ENCODE measurements at places on chromosomes 7 and 10. TPM values are rescaled to one million over a fixed set of nuclear protein-coding genes. Genes with fewer than 3 reads are reported as not detected.
A peak's percentile ranks its signal among the peaks of the same experiment; 100 is the strongest.

The SUN3 gene
- not detected for total RNA-seq

- no peak overlapping the region for H3K4me3 ChIP-seq
- no peak overlapping the region for H3K27ac ChIP-seq
- no peak for DNase-seq
- H3K27me3 ChIP-seq: no peaks in the 10 kb centered on the region
- no peaks in the 10 kb centered on the region for H3K4me1 ChIP-seq
Measured at GRCh38 chr7:12102527-12102926, 108.6 kb upstream of the TMEM106B start.

GRCh38 chr10:88088441-88089340 lies 225.3 kb downstream of the PTEN start:
- H3K4me3 ChIP-seq: no peak overlapping the region
- no peaks in the 10 kb centered on the region for H3K36me3 ChIP-seq
- no peaks in the 10 kb centered on the region for H3K4me1 ChIP-seq

The CUZD1 gene
- 1.0 TPM for total RNA-seq

DNA sequence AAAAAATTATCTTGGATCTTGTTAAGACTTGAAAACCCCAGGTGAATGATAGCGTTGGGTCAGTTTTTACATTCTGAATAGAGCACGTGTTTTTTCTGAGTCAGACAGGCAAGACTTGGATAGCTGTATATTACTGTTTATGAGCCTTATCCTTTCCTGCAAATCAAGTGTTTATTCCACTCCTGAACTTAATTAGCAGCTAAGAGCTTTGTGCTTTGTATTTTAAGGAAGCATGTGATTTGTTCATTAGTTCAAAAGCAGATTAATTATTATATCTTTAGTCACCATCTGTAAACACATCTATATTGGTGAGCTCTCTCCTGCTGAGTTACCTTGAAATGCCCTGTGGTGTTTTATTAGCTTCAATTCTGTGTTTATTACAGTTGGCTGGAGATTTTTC lies 98.6 kb upstream of the PRPS1L1 start:
- DNase-seq: no peak
- H3K27me3 ChIP-seq: no peaks in the 10 kb centered on the region
- H3K4me1 ChIP-seq: peaks cover 2% of the 10 kb centered on the region
- H3K27ac ChIP-seq: no peak overlapping the region
- no peaks in the 10 kb centered on the region for H3K36me3 ChIP-seq
- H3K4me3 ChIP-seq: no peak overlapping the region

DNA sequence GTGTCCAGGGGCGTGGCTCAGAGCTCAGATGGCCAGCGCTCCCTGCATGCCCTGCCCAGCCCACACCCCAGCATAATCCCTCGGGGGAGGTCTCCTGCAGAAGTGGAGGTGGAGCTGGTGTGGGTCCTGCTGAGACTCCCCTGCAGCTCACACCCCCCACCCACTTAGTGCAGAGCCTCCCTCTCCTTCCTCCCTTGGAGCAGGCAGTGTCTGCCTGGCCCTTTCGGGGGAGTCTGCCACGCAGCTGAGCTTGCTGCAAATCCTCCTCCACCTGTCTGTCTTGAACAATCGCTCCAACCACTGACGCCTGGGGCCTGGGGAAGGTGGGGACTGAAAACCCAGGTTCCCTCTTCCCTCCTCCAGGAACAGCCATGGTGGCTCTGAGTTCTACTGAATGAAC lies 219.7 kb upstream of the PPP2R2D start:
- no peaks in the 10 kb centered on the region for H3K36me3 ChIP-seq
- DNase-seq: no peak
- H3K4me3 ChIP-seq: no peak overlapping the region
- H3K27ac ChIP-seq: no peak overlapping the region
- no peaks in the 10 kb centered on the region for H3K4me1 ChIP-seq

GRCh38 chr7:101998029-101998905 lies 180.8 kb downstream of the CUX1 start:
- no peak for DNase-seq
- no peak overlapping the region for H3K4me3 ChIP-seq
- no peak overlapping the region for H3K27ac ChIP-seq
- H3K27me3 ChIP-seq: no peaks in the 10 kb centered on the region
- peaks cover 31% of the 10 kb centered on the region for H3K4me1 ChIP-seq

DNA sequence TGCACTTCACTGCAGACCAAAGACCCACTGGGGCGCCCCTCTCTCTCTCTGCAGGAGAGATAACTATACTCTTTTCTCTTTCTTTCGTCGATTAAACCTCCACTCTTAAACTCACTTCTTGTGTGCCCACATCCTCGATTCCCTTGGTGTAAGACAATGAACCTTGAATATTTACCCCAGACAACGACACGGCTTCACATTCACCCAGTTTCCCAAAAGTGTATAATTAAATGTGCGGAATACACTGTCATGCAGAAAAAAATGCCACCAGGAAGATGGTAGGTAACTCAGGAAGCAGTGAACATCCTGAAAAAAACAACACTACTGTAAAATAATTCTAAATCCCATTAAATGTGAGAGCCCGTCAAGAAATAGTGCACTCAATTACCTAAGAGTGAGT lies 882.2 kb downstream of the TYW1 start:
- DNase-seq: no peak
- peaks cover 3% of the 10 kb centered on the region for H3K27me3 ChIP-seq
- no peak overlapping the region for H3K4me3 ChIP-seq

The PRPS1L1 gene
- not detected for total RNA-seq

DNA sequence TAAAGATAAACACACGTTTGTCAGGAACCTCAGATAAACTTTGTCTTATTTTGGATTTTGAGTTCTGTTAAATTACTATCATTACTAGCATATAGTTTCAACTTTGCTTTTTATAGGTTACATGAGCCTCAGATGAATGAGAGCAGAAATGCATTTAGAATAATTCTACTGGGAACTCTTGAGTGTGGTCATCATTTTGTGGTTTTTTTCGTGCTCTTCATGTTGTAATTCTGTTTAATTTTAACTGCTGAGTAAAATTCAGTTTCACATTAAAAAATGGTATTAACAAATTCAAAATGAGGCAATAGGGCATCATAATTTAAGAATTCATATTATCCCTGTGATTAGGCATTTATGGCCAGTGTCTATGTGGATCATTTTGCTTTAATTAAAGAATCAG lies 72.9 kb downstream of the GNAI1 start:
- DNase-seq: no peak
- no peak overlapping the region for H3K4me3 ChIP-seq
- H3K36me3 ChIP-seq: peaks cover 2% of the 10 kb centered on the region
- H3K4me1 ChIP-seq: no peaks in the 10 kb centered on the region
- no peaks in the 10 kb centered on the region for H3K27me3 ChIP-seq

DNA sequence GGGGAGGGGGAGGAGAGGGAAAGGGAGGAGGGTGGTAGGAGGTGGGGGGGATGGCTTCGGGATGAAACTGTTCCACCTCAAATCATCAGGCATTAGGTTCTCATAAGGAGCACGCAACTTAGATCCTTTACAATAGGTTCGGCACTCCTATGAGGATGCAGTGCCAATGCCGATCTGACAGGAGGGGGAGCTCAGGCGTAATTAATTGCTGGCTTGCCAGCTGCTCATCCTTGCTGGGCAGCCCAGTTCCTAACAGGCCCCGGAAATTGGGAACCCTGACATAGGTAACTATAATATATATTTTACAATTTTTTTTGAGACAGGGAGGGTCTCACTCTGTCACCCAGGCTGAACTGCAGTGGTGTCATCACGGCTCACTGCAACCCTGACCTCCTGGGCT lies 118.8 kb upstream of the SFMBT2 start:
- DNase-seq: peak; percentile 61
- no peak overlapping the region for H3K4me3 ChIP-seq
- H3K27me3 ChIP-seq: peaks cover 6% of the 10 kb centered on the region
- no peak overlapping the region for H3K27ac ChIP-seq
- no peaks in the 10 kb centered on the region for H3K36me3 ChIP-seq

DNA sequence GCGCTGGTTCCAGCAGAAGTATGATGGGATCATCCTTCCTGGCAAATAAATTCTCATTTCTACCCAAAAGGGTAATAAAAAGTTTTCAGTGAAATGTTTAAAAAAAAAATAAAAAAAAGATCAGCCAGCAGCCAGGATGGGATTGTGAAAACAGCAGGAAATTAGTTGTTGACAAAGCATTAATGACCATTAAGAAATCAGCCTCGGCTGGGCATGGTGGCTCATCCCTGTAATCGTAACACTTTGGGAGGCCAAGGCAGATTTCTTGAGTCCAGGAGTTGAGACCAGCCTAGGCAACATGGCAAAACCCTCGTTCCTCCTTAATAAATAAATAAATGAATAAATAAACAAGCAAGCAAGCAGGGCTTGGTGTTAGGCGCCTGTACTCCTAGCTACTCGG lies 82.6 kb downstream of the PTEN start:
- no peaks in the 10 kb centered on the region for H3K27me3 ChIP-seq
- H3K4me1 ChIP-seq: no peaks in the 10 kb centered on the region
- peaks cover 7% of the 10 kb centered on the region for H3K36me3 ChIP-seq
- no peak overlapping the region for H3K4me3 ChIP-seq

The SYT15 gene
- total RNA-seq: 1.1 TPM

The PLAU gene
- 21.4 TPM for total RNA-seq

GRCh38 chr10:15068802-15069201 lies 19.8 kb downstream of the ACBD7 start:
- DNase-seq: peak; percentile 68
- no peak overlapping the region for H3K4me3 ChIP-seq
- no peaks in the 10 kb centered on the region for H3K36me3 ChIP-seq
- H3K27me3 ChIP-seq: no peaks in the 10 kb centered on the region

DNA sequence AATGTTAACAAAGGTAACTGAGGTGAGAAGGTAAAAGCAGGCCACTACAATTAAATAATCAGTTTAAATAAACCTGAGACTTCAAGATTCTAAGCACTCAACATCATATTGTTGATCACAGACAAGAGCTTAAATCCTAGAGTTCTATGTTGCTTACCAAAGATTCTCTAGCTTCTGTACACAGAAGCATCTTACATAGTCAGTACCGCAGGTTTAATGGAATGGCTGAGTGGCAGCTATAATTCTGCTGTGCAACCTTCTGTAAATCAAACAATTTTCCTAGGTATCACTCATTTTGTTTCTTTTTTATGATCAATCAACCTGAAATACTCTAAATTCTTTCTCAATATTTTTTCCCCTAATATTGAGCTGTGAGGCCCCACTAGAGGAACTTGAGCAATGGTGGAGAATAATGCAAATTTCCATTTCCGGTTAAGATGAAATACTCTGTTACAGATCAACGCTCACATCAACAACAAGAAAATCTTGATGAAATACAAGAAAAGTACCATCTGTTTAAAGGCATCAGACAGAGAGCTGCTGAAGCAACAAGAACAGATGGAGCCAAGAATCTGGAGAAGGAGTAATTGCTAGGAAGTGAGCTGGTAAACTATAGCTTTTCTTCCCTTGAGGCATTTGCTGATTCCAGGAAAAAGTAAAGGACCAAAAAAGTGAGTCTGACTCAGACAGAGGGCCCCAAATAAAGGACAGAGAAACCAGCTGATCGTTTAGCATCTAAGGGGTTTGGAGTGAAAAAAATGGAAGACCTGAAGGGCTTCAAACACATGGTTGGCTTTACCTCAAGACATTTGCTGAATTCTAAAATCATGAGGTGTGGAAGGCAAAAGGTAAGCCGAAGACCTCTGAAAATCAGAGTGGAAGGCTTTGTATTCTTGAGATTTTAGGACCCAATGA lies 22.6 kb downstream of the PNPLA8 start:
- H3K27ac ChIP-seq: no peak overlapping the region
- peaks cover 2% of the 10 kb centered on the region for H3K4me1 ChIP-seq
- peak; percentile 30 for DNase-seq
- H3K27me3 ChIP-seq: no peaks in the 10 kb centered on the region
- peaks cover 8% of the 10 kb centered on the region for H3K36me3 ChIP-seq

DNA sequence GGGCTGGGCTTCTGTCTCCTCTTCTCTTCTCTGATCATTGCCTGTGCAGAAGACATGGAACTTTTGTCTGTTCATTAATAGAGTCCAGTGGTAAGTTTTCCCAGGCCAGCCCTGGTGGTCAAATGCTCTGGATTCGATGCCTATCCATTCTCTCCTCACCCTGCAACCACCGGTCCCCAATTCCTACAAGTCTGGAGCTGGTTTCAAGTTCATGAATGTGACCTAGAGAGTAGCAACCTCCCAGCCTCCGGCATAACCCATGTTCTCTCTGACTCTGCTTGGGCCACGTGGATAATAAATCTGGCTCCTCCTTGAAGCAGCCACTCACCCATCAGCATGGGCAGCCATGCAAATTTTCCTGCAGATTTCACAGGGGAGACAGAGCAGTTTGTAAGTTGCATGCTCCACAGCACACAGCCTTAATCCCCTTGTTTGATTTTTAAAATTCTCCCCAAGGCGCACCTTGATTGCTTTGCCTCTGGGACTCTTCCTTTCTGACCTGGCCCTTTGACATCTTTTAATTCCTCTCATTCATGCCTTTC lies 37.3 kb upstream of the PDZD8 start:
- no peak overlapping the region for H3K27ac ChIP-seq
- H3K4me1 ChIP-seq: no peaks in the 10 kb centered on the region
- no peak for DNase-seq
- H3K4me3 ChIP-seq: no peak overlapping the region

The CHAT gene
- not detected for total RNA-seq

GRCh38 chr10:98308669-98309365 lies 40.8 kb upstream of the LOXL4 start:
- H3K27me3 ChIP-seq: peaks cover 16% of the 10 kb centered on the region
- no peak overlapping the region for H3K27ac ChIP-seq
- peaks cover 9% of the 10 kb centered on the region for H3K4me1 ChIP-seq
- DNase-seq: no peak
- no peaks in the 10 kb centered on the region for H3K36me3 ChIP-seq
- H3K4me3 ChIP-seq: peak overlapping the region; percentile 4

DNA sequence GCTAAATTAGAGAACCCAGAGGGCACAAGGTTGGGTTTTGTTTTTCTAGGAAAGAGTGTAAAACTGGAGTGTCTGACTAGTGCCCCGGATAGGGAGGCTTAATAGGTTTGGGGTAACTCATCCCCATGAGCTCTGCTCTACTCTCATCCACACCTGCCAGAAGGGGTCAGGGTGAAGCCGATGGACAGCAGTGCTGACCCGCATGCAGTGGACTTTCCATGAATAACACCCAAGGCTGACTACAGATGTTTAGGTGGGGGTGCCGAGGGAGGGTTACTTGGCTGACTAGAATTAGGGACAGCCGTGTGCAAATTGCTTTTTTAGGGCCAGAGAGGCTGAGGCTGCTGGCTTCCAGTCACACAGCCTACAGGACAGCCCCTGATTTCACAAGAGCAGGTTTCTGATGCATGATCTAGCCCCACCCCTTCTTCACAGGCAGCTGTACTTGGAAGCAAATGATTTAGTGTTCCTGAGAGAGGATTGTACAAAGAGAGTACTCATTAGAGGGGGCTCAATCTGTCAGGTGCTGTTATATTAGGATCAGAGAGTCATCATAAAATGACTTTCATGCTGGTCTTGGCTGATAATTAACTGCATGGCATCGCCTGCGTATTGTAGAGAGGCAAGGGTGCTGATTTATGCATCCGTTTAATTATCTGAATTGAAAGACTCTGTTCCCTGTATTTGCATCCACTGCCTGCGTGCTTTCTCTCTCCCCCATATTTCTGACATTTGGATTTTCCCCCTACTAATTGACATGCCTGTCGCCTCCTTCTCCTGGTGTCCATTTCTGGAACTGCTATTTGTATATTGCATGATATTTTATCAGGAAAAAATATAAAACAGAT lies 9.5 kb downstream of the INHBA start:
- H3K4me1 ChIP-seq: peaks cover 11% of the 10 kb centered on the region
- no peaks in the 10 kb centered on the region for H3K27me3 ChIP-seq
- peaks cover 6% of the 10 kb centered on the region for H3K36me3 ChIP-seq
- DNase-seq: peak; percentile 31
- no peak overlapping the region for H3K4me3 ChIP-seq
